Activated CD4-positive, alpha-beta T cell treated with anti-CD3 and anti-CD28 coated beads for 36 hours (primary cell): ENCODE measurements at places on chromosomes 7 and 10.

DNA sequence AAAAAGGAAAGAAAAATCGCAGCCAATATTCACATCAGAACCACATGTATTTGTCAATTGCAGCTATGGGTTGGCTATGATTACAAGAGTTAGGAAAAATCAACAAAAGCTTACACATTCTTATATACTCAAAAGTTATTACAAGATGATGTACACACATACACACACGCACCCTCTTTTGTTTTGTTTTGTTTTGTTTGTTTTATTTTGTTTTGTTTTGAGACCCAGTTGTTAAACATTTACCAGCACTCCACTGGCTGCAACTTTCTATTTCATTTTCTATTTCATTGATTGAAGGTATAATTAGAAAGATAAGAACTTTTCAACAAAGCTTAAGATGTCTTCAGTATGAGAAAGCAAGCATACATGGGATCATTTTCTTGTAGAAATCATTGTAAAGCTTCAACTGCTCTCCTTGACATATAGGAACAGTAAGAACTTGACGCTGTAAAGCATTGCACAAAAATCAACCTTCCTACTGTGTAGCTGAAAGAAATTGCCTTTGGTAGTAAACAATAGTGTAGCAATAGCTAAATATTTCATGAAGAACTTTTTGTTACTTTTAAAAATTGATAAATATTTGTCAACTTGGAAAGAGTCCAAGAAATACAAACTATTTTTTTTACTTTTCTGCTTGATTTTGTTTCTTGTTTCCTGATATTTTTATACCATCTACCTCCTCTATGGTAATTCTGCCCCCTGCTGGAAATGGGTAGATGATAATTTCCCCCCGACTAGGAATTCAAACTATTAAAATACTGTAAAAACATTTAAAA, 205.9 kb downstream of the MBL2 start:
- DNase-seq, result no peak

DNA sequence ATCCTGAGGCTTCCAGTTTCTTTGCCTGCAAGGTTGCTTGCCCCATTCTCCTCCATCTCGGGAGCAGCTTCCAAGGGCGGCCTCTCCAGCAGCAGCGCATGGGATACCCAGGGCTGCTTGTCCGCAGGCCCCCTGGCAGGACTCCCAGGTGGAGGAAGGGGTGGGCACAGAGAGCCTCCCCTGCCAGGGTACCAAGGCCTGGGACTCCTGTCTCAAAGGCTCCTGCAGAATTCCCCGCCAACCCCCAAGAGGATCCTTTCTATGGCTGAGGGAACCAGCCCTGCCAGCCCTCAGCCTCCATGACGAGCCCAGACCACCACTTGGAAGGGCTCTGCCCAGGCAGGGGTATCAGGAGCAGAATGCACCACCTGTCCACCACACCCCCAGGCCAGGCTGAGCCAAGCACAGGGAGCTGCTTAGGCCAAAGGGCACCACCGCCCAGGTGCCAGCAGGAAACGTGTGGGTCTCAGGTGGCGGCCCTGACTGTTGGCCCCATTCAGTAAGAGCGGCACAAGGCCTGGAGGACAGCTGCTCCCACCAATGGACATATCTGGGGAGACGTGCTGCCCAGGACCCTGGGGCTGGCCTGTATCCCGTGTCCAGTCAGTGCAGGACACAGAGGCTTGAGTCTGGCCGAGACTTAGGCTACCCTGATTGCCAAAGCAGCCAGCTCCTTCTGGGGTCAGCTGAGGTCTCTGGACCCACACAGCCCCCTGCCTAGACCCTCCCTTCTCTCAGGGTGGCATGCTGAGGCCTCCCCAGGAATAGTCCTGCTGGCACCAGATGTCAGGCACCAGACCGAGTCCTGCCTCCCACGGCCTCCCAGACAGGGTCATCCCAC, 33.8 kb upstream of the INPP5A start:
- peak; percentile 1 for DNase-seq

GRCh38 chr7:35831208-35831607, 30.4 kb downstream of the SEPTIN7 start:
- DNase-seq, result no peak

GRCh38 chr7:17907014-17907413, 33.3 kb downstream of the SNX13 start:
- DNase-seq, result no peak

GRCh38 chr7:97024209-97025129, at the start of gene DLX5:
Gene DLX5 (minus strand): TSS chr7:97024831. CDS start chr7:97024623, 208 bp downstream.
- peak; percentile 58 for DNase-seq

DNA sequence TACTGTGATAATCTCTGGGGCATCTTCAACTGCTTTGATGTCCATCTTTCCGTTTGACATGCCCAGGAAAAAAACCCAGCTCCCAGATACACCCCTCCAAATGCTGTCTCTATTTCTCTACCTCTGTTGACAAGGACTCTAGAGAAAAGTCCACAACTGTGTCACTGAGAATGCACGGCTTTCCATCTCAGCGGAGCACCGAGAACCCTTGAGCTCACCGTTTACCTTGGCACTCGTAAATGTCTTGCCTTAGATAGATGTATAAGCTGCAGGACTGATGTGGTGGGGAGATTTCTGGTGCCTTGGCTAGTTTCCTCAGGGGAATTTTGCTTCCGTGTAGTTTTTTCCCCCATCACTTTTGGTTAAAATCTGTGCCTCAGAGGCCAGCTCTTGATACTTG, 7.4 kb upstream of the MAPK8 start:
- no peak for DNase-seq

- DNase-seq, result no peak
Measured at GRCh38 chr7:39670934-39671333, 47.6 kb downstream of the RALA start.

- no peak for DNase-seq
Measured at GRCh38 chr7:99381664-99382075, 7.1 kb downstream of the ARPC1B start.

DNA sequence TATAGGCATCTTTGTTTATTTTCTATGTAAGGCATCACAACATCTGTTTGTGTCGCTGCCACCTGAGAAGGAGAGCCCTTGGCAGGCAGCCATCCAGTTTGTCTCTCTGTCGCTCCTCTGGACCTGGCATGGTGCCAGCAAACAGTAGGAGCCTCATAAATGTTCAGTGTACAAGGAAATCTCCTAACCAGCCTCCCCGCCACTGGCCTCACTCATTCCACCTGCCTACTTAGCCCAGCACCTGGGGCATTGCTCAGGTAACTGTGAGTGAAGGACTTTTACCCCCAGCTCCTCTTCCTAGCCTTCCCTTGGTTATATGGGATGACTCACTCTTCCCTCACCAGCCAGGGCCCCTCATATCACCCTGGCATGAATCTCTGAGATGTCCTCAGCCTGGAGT, 61.7 kb upstream of the NPTX2 start:
- no peak for DNase-seq

- peak; percentile 22 for DNase-seq
Measured at GRCh38 chr10:119211625-119212441, 4.5 kb downstream of the GRK5 start.

DNA sequence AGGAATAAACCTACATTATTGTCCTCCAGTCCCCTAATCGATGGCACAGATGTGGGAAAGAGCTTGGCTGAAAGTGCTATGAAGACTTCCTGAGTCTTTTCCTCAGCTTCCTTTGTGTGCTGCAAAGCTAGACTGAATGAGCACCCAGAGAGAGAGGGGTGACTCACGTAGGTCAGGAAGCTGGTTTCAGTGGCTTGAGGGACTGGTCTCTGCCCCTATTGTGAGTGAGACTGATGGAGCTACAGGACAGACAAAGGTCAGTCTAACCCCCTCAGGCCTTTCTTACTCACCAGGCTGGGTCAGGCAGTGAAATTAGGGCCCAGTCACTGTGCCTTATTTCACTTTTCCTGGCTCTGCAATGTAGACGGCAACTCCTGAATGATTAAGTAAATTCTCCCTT, 171.1 kb upstream of the GRB10 start:
- DNase-seq, result no peak

- no peak for DNase-seq
Measured at GRCh38 chr10:79273604-79274003, 73.7 kb upstream of the PPIF start.

GRCh38 chr10:62613424-62613823, 191.1 kb upstream of the ADO start:
- DNase-seq, result no peak

- no peak for DNase-seq
Measured at GRCh38 chr10:95406651-95407280, 116.0 kb upstream of the PDLIM1 start.

GRCh38 chr7:148135997-148136396, 454.6 kb upstream of the C7orf33 start:
- no peak for DNase-seq

DNA sequence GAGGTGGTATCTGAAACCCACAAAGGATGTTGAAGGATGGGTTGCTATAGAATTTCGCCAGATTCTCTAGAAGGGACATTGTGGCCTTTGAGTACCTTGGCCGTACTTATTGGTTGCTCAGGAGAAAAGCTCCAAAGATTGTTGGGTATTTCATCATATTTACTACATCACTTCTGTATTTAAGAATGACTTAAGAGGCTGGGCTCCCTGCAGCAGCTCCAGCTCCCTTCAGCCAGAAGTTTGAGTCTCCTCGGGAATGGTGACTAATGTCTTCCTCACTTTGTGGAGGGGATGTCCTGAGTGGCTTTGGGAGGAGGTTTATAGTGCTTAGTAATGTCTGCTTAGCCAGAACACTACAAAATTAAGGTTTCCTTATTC, 18.1 kb downstream of the MINDY4 start:
- no peak for DNase-seq

DNA sequence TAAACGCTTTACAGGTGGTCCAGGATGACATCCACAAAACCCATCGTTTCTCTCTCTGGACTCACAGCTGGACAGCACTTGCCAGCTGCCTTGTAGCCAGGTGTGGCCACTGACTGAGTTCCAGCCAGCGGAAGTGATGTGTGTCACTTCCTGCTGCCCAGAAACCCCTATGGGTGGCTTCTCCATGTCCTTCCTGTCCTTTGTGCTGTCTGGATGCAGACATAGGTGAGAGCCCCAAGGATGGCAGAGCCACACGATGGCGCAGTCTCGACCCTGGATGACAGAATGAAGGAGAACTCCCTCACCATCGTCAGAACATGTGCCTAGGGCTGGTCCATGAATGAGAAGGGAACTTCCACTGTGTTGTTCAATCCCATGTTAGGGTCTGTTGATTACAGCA, 22.1 kb downstream of the NMT2 start:
- DNase-seq, result no peak

GRCh38 chr7:20287317-20287716, 43.4 kb upstream of the ITGB8 start:
- no peak for DNase-seq

DNA sequence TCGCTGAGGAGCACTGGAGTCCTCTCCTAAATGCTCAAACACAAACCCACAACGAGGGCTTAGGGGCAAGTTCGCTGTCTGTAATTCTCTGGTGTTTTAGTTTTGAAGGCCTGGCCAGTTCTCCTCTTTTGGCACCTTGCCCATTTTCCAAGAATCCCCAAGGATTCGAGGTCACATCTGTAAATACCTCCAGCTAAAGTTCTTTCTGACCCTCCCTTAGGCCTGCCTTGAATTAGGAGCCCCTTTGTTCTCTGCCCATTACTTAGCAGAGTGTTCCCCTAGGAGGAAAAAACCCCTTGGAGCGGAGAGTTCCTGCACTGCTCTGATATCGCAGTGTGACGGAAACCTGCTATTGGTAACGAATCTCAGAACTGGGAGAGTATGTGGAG, 743 bp upstream of the PYROXD2 start:
- DNase-seq, result no peak

DNA sequence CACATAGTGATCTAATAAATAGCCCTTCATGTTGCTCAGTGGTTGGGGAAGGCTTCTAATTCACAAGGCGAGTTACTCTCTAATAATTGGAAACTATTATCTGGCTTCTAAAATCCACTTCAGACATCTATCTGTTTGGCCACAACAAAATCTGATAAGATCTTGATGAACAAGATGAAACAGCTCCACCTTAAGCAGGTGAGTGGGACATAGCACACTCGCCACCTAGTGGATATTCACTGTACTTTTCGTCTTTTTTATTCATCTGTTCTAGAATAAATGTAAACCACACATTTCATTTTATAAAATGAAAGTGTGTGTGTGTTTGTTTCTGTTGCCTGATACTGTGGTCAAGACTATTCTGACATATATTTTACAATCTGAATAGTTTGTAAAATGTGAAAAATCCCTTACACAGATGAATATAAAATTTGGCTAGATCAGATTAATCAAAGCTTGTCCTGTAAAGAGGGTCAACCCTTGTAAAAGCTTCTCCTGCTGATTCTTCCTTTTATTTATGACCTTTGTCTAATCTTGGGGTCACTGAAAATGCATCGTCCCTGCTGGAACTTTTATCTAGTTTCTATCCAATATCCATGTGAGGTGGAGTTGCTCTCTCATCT, 26.5 kb upstream of the CNTNAP2 start:
- peak; percentile 7 for DNase-seq

DNA sequence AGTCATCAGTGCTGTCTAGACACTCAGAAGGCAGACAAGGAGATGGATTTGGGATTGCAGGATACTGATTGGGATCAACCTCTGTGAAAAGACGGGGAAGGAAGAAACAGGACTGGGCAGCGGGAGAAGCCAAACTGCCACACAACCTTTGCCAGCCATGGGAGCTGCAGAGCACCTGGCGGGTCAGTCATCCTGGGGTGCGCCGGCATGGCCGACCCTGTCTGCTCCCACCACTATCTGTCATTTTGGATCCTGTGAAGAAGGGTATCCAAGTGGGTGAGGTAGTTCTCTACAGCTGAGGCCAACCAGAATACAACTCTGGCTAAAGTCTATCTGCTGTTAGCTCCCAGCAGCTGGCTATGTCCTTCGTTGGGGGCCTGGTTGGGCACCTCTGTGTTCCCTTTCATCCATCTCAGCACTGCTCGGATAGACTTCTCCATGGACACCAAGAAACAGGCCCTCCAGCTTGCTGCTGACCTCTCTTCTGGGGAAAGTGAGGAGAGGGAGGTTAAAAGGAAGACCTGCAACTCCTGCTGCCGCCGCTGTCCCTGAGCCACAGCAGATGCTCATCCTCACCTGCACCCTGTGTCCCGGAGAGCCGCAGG, 11.7 kb upstream of the RBM17 start:
- DNase-seq, result no peak

DNA sequence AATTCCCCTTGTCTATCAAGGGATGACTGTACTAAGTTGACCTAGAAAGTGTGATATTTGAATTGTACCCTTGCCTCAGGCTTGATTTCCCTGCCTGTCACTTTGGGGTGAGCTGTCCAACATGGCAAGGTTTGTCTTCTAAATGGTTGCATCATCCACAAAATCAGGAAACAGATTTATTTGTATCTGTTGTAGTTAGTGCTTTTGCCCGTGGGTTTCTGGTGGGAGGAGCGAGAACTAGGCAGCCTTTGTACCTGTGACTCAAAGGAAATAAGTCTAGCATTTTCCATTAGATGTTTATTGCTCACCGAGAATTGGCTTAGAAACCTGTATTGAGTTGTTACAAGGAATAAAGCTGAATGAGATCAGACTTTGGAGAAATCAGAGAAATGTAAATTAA, 650.8 kb downstream of the LRMDA start:
- DNase-seq, result peak; percentile 30

GRCh38 chr10:121312587-121312986, 285.7 kb downstream of the FGFR2 start:
- no peak for DNase-seq

- no peak for DNase-seq
Measured at GRCh38 chr7:24052572-24053260, 231.3 kb upstream of the NPY start.
